ENCODE measurements at places on chromosomes 2 and 18. TPM values are rescaled to one million over a fixed set of nuclear protein-coding genes. Genes with fewer than 3 reads are reported as not detected.

The ZNF804A gene
- 1.4 TPM for total RNA-seq

The MOGAT1 gene
- total RNA-seq = not detected

The HOXD12 gene
- total RNA-seq = not detected

The EPG5 gene
- total RNA-seq = 66.9 TPM

The GPD2 gene
- total RNA-seq = 59.2 TPM

Data from smooth muscle cell of the pulmonary artery (primary cell).